Muscle of back (tissue), 13 donors: ENCODE measurements at places on chromosomes 7 and 10. TPM values are rescaled to one million over a fixed set of nuclear protein-coding genes. Genes with fewer than 3 reads are reported as not detected.

The TSPAN13 gene
- 60.8 TPM for polyA plus RNA-seq

The RAMP3 gene
- polyA plus RNA-seq: 5.4 TPM

The ABCC2 gene
- polyA plus RNA-seq: 0.94 TPM

The CYP2C8 gene
- polyA plus RNA-seq: 0.51 TPM

The GDF10 gene
- 2.7 TPM for polyA plus RNA-seq

The SEM1 gene
- polyA plus RNA-seq: 141 TPM

The MYO1G gene
- 0.81 TPM for polyA plus RNA-seq

The PTN gene
- 75.6 TPM for polyA plus RNA-seq

The TRDMT1 gene
- 7.9 TPM for polyA plus RNA-seq

The NPFFR1 gene
- polyA plus RNA-seq: 0.04 TPM

The PYROXD2 gene
- polyA plus RNA-seq: 16.3 TPM

The SPACDR gene
- polyA plus RNA-seq: 1.3 TPM

The METTL27 gene
- polyA plus RNA-seq: 0.61 TPM

The HOXA1 gene
- 0.73 TPM for polyA plus RNA-seq

The LIPJ gene
- not detected for polyA plus RNA-seq

The HOGA1 gene
- 0.36 TPM for polyA plus RNA-seq

The HMX3 gene
- not detected for polyA plus RNA-seq

The ZNF277 gene
- 26.1 TPM for polyA plus RNA-seq

The ANKRD1 gene
- polyA plus RNA-seq: 96.1 TPM

The IL6 gene
- 0.30 TPM for polyA plus RNA-seq

The PILRA gene
- polyA plus RNA-seq: 2.8 TPM

The SYT15B gene
- 0.15 TPM for polyA plus RNA-seq

The MINDY4 gene
- 3.9 TPM for polyA plus RNA-seq

The COL26A1 gene
- 1.3 TPM for polyA plus RNA-seq

The OR2A7 gene
- polyA plus RNA-seq: 0.98 TPM

The LSM8 gene
- 44.6 TPM for polyA plus RNA-seq

The DPYSL4 gene
- 2.0 TPM for polyA plus RNA-seq

The CPA2 gene
- 1.1 TPM for polyA plus RNA-seq

The ZNF735 gene
- not detected for polyA plus RNA-seq

The CFAP43 gene
- polyA plus RNA-seq: 0.32 TPM

The GDF2 gene
- not detected for polyA plus RNA-seq

The GRID2IP gene
- polyA plus RNA-seq: 0.25 TPM

The TMEM225B gene
- 0.66 TPM for polyA plus RNA-seq

The LIPN gene
- 0.13 TPM for polyA plus RNA-seq

The MBL2 gene
- polyA plus RNA-seq: not detected

The CNNM1 gene
- polyA plus RNA-seq: not detected

The SPDYE5 gene
- polyA plus RNA-seq: 1.1 TPM

The HMX2 gene
- polyA plus RNA-seq: not detected

The ZNF316 gene
- polyA plus RNA-seq: 23.6 TPM

The INSIG1 gene
- polyA plus RNA-seq: 27.5 TPM

The C10orf62 gene
- polyA plus RNA-seq: not detected

The ZC3HAV1L gene
- 21.1 TPM for polyA plus RNA-seq

The FAM24B gene
- 2.6 TPM for polyA plus RNA-seq

The ASL gene
- polyA plus RNA-seq: 9.3 TPM

The ADAP1 gene
- 4.3 TPM for polyA plus RNA-seq

The SDK1 gene
- 1.9 TPM for polyA plus RNA-seq

The OPALIN gene
- polyA plus RNA-seq: not detected

The OR2A5 gene
- polyA plus RNA-seq: 0.05 TPM

The SORBS1 gene
- 72.0 TPM for polyA plus RNA-seq

The ZNF117 gene
- polyA plus RNA-seq: 23.8 TPM

The NKX2-3 gene
- 0.54 TPM for polyA plus RNA-seq

The TTYH3 gene
- 93.0 TPM for polyA plus RNA-seq

The SFXN4 gene
- polyA plus RNA-seq: 19.3 TPM

The CASTOR2 gene
- 18.4 TPM for polyA plus RNA-seq

The SLC29A4 gene
- polyA plus RNA-seq: 22.0 TPM

The OR2A2 gene
- polyA plus RNA-seq: not detected

The BMPER gene
- 5.9 TPM for polyA plus RNA-seq

The GTPBP4 gene
- 55.4 TPM for polyA plus RNA-seq

The CALML3 gene
- 0.33 TPM for polyA plus RNA-seq

The SIRT1 gene
- 21.5 TPM for polyA plus RNA-seq
